T-cell (primary cell): ENCODE measurements at places on chromosomes 13 and 19.

DNA sequence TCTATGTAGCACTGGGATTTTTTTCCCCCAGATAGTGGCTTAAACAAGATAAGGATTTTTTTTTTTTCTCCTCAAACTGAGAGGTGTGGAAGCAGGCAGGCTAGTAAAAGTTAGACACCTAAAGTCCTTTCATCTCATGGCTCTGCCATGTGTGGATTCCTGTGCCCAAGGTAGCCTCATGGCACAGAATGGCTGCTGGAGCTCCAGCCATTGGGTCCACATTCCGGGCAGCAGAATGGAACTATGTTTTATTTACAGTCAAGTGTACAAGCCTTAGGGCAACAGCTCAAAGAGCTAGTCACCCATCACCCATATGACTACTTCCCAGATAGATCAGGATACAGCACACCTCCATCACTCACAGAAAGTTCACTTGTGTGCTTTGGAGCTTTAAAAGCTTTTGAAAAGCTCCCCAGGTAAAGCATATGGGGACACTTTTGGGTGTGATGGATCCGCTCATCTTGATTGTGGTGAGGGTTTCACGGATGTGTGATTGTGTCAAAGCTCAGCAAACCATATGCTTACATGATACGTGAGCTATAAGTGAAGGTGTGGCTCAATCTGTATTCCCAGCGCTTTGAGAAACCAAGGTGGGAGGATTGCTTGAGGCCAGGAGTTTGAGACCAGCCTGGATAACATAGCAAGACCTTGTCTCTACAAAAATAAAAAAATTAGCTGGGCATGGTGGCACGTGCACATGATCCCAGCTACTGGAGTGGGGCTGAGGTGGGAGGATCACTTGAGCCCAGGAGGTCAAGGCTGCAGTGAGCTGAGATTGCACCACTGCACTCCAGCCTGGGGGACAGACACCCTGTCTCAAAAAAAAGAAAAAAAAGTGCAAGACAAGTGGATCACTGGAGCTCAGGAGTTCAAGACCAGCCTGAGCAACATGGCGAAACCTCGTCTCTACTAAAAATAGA is 18.1 kb downstream of the PGLS start:
- no peak for DNase-seq

- no peak for DNase-seq
Observed at GRCh38 chr13:61508936-61509335, 93.3 kb upstream of the PCDH20 start.

DNA sequence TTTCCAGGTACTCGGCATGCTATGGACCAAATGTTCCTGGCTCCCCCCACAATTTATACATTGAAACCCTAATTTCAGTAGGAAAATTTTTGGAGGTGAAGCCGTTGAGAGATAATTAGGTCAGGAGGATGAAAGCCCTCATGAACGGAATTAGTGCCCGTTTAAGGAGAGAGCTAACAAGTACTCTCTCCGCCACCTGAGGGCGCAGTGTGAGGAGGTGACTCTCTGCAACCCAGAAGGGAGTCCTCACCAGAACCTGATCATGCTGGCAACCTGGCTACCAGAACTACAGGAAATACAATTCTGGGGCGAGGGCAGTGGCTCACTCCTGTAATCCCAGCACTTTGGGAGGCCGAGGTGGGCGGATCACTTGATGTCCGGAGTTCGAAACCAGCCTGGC is 397.8 kb downstream of the SLITRK5 start:
- DNase-seq, result no peak

DNA sequence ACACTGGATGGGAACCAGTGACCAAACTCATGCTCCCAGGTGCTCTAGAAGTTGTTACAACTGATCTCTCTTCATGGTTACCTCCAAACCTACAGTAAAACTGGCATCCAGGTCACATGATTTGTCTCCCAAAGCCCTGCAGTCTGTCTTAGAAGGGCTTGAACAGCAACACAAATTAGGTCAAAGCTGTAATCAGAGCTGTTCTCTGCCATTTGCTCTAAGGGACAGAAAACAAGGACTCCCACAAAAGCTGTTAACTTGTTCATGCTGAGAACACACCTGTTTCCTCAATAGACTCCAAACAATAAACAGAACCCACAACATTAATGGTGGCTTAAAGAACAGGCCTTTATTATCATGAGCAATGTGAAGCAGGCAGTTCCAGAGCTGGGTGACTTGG is 8.0 kb downstream of the ZNF671 start:
- no peak for DNase-seq

- no peak for DNase-seq
Observed at GRCh38 chr19:45733160-45733810, at the start of gene MEIOSIN. Gene MEIOSIN (plus strand): TSS chr19:45733439. CDS start chr19:45735377, 1,938 bp downstream.

GRCh38 chr19:38350883-38351282 is 15.3 kb downstream of the CATSPERG start:
- no peak for DNase-seq

GRCh38 chr13:108220041-108220440 is 1.8 kb downstream of the ABHD13 start:
- DNase-seq, result no peak

GRCh38 chr13:66492479-66492878 is 737.7 kb downstream of the PCDH9 start:
- DNase-seq, result no peak

DNA sequence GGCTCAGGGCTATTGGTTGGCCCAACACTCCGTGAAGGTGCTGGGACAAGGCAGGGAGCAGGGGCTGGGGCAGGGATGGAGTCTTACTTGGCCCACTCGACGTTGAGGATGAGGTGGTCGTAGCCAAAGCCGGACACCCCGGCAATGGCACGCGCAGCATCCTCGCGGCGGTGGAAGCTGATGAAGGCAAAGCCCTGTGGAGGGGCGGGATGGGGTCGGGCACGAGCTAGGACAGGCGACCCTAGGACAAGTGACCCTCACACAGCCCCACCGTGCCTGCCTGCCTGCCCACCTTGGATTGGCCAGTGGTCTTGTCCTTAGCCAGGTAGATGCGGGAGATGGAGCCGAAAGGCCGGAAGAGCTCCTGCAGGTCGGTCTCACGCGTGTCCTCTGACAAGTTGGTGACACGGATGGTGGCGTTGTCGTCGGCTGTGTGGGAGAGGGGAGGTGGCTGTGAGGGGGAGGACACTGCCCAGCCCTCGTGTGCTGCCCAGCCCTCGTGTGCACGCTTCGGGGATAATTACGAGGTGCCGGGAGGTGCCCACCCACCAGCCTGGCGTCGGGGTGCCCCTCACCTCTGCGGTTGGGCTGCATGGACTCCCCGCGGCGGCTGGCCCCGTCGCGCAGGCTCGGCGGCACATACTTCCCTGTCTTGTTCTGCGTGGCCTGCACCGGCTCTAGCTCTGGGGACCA is 4.0 kb downstream of the P2RY11 start:
- DNase-seq, result no peak

- no peak for DNase-seq
Observed at GRCh38 chr13:51865838-51866237, 4.1 kb downstream of the CCDC70 start.

DNA sequence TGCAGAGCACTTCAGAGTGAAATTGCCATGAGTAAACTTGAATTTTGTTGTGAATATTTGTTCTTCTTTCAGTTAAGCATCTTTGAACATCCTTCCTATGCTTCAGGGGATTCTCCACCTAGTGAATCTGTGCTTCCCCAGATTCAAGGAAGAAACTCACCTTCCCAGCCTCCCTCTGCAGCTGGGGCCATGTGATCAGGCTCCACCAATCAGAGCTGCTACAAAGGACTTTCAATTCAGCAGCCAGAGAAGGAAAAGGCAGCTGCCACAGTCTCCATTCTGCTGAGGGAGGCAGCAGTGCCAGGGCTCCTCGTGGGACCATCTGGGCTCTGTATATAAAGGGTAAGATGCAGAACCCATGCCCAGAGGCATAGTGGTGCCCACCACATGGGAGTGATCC is 89.7 kb upstream of the SIAH3 start:
- DNase-seq, result no peak

- DNase-seq, result peak; percentile 79
Observed at GRCh38 chr19:1133471-1133929, 29.7 kb downstream of the GPX4 start.

- no peak for DNase-seq
Observed at GRCh38 chr13:41289463-41289881, 21.6 kb upstream of the NAA16 start.

GRCh38 chr13:26558074-26558805 is 757 bp downstream of the WASF3 start:
- DNase-seq, result no peak

DNA sequence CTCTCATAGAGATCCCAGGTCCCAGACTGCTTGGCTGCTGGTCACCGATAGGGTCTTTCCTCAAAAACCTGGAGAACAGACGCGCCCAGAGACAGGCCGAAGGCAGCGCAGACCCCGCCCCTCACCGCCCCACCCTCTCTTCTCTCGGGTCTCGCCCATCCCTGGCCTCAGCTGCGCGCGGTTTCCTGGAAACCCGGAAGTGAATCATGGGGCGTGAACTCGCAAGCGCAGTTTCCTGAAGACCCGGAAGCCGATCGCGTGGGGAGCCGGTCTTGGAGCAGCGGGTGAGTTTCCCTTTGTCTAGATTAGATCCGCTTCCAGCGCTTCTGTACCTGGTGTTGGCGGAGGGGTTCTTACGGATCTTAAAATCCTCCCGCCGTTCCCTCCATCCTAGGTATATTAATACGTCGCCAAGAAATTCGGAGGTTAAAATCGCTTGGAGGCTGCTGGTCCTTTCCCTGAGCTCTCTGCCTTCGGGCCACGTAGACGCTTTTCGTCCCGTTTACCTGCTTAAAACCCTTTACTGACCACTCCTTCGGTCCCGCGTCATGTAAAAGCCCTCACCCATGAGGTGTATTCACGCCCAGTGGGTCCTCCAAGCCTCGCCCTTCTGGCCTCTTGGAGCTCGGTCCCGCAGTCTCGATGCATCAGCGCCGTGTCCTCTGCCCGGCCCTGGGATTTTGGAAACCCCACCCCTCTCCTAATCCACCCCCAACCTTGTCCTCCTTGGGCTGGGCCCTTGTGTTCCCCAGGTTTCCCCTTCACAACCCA is at the start of gene ZNF578:
TSS of gene ZNF578 (plus strand) at position 230 of the 771 bp plus-strand sequence. CDS start 48,293 bp downstream, outside the sequence.
- peak; percentile 66 for DNase-seq

DNA sequence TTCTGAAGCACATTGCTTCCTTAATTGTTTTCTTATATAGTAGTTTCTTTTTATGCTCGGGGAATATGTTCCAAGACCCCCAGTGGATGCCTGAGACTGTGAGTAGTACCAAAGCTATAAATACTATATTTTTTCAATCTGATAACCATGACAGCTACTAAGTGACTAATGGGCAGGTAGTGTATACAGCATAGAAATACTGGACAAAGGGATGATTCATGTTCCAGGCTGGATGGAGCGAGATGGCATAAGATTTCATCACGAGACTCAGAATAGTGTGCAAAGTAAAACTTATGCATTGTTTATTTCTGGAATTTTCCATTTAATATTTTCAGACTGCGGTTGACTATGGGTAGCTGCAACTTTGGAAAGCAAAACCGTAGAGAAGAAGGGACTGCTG is 47.9 kb upstream of the OLFM4 start:
- DNase-seq, result no peak

GRCh38 chr13:110680852-110681251 is 25.1 kb downstream of the CARS2 start:
- DNase-seq, result no peak

- DNase-seq, result no peak
Observed at GRCh38 chr13:79227418-79227817, 178.6 kb downstream of the RBM26 start.

DNA sequence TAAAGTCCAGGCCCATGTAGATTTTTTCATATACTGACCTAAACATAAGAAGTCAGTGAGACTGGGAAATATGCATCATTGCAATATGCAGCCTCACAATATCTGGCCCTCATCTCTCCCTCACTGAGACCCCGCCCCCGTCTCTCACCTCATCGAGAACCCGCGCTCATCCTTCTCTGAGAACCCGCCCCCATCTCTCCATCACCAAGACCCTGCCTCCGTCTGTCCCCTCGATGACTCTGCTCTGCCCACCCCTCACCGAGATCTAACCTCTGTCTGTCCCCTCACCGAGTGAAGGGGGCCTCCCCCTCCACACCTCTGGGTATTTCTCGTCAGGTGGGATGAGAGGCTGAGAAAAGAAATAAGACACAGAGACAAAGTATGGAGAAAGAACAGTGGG is 20.5 kb upstream of the ZNF846 start:
- DNase-seq, result no peak
